ENCODE measurements at places on chromosomes 13 and 19.
A peak's percentile ranks its signal among the peaks of the same experiment; 100 is the strongest.

- DNase-seq: no peak
Measured at GRCh38 chr13:31543190-31543589, 196.1 kb upstream of the RXFP2 start.

- DNase-seq: no peak
Measured at GRCh38 chr13:113460064-113460555, 6.8 kb upstream of the ADPRHL1 start.

- no peak for DNase-seq
Measured at GRCh38 chr19:42794765-42795164, 29.3 kb upstream of the PSG8 start.

GRCh38 chr19:39913682-39914333 lies 20.6 kb downstream of the FCGBP start:
- DNase-seq: peak; percentile 35

DNA sequence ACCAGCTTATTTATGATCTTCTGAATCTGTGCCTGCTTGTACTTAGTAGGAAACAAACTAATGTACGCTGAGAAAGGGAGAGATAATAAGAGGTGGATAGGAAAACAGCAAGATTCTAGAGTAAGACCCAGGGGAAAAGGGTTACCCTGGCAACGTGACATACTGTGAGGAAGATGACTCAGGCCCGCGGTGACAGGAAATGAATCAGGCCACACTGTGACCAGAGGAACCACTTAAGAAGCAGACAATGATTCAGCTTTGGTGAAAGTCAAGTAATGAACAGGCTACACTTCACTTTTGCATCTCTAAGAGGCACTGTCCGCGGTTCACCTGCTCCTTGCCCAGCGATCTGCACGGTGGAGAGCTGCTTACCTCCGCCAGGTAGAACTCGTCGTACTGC lies 158.2 kb downstream of the NALCN start:
- DNase-seq: peak; percentile 90

DNA sequence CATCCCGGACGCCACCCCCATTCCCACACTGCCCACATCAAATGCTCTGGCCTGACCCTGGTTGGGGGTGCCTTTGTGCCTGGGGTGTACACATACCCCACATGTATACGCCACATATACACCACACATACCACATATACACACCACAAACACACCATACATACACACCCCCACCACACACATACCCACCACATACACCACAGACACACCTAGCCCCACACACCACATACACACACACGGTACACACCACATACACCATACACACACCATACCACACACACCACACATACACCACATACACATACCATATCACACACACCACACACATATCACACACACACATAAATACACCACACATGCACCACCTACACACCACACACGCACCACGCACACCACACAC lies 10.2 kb downstream of the ERFL start:
- no peak for DNase-seq

DNA sequence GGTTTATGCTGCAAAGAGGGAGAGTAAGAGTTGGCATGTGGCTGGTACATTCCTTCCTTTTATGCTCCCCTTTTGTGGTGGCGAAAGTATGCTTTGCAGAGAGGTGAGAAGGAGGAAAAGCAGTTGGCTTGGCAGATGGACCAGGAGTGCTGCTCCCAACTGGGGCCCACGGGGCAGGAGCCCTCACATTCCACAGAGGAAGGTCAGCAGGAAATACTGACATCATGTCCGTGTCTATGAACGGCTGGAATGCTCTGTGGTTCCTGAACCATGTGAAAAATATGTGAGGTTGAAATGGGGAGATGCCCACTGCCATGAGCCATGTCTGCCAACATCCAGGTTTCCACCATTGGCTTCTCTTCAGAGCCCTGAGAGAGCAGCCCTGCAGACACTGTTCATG lies 33.3 kb upstream of the GAS6 start:
- peak; percentile 100 for DNase-seq

GRCh38 chr19:14325134-14325533 lies 56.1 kb upstream of the ADGRE5 start:
- DNase-seq: no peak

- no peak for DNase-seq
Measured at GRCh38 chr13:60931858-60932546, 483.6 kb downstream of the PCDH20 start.

- no peak for DNase-seq
Measured at GRCh38 chr13:100659578-100659977, 15.0 kb downstream of the TMTC4 start.

- DNase-seq: no peak
Measured at GRCh38 chr13:110259651-110260050, 47.3 kb downstream of the COL4A1 start.

GRCh38 chr19:53945441-53945840 lies 17.3 kb upstream of the CACNG8 start:
- no peak for DNase-seq

- no peak for DNase-seq
Measured at GRCh38 chr13:111241006-111241755, 79.3 kb upstream of the TEX29 start.

DNA sequence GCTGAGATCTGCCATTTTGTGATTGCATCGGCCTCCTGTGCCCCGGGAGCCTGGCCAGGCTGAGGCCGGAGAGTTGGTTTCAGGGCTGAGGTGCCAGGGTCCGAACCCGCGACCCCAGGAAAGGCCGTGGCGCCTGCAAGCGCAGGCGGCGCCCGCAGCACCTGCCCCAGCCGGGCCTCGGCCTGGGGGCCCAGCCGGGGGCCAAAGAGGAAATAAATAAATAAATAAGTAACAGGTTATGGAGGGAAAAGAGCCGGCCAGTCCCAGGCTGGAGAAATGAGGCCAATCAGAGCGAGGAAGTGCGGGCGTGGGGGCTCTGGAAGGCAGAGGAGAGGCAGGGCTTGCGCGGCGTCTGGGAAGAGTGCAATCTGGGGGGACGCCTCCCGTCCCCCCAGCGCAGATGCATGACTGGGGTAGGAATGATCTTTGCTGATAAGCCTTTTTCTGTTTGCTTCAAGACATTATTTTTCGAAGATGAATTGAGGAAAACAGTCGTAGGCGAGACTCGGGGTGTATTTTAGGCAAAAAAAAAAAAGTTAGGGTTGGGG lies 145.6 kb upstream of the ZNF536 start:
- DNase-seq: peak; percentile 28

GRCh38 chr13:75806117-75806516 lies 170.0 kb downstream of the LMO7 start:
- no peak for DNase-seq

GRCh38 chr13:39556866-39557265 lies 46.1 kb downstream of the LHFPL6 start:
- no peak for DNase-seq

DNA sequence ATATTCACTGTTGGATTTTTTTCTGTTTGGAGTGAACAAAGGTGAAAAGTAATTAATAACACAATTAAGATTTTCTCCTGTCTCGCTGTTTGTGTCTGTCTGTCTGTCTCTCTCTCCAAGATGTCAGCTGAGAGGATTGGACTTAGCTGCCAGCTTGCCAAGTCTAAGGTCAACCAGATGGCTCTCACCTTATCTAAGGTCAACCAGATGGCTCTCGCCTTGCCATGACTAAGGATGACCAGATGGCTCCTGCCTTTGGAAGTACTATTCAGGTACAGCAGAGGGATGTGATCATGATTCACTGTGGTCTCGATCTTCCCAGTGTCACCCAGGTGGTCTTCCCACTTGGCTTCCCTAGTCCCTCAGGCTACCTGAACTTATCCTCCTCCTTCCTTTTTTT lies 1436.4 kb downstream of the UQCRFS1 start:
- no peak for DNase-seq

DNA sequence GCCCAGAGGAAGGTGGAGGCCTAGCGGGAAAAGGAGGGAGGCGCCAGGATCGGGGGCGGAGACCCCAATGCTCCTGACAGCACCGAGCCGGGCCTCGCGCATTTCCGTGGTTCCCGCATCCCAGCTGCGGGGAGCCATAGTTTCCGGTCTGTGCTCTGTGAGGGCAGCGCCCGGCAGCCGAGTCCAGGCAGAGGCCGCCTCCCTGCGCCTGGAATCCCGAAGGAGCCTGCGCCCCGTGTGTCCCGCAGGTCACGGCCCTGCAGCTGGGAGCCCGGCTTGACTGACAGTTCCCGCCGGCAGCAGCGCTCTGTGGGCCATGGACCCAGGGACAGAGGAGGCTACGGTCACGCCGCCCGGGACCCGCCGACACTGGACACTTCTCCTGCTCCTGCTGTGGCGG lies 74.6 kb upstream of the C13orf46 start:
- no peak for DNase-seq

GRCh38 chr19:10876459-10877240 lies 5.3 kb downstream of the CARM1 start:
- DNase-seq: no peak

GRCh38 chr19:1097810-1098176 lies 2.6 kb upstream of the POLR2E start:
- DNase-seq: no peak

DNA sequence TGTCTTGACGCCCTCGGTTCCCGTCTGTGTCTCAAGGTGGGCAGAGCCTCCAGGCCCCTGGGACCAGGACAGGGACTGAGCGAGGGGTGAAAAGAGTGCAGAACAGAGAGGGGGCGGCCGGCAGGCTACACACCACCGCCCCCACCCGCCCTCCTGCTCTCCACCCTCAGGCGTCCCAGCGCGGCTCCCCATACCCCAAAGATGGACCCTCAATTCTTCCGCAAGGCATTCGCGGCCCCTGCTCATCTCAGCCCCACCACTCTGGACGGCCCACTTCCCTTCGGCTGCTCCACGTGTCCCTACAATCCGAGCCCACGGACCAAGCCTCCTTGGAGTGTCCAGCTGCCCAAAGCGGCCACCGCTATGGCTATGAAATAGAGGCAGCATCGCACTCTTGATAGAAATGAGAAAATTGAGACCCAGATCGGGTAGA lies 1.8 kb downstream of the KLF16 start:
- no peak for DNase-seq

- DNase-seq: no peak
Measured at GRCh38 chr13:102227741-102228140, 174.1 kb downstream of the FGF14 start.

- no peak for DNase-seq
Measured at GRCh38 chr13:50873467-50873866, 30.0 kb upstream of the DLEU7 start.

GRCh38 chr13:79867254-79867653 lies 386.3 kb downstream of the NDFIP2 start:
- DNase-seq: peak; percentile 46

- no peak for DNase-seq
Measured at GRCh38 chr19:53994811-53995210, 3.4 kb downstream of the CACNG6 start.

DNA sequence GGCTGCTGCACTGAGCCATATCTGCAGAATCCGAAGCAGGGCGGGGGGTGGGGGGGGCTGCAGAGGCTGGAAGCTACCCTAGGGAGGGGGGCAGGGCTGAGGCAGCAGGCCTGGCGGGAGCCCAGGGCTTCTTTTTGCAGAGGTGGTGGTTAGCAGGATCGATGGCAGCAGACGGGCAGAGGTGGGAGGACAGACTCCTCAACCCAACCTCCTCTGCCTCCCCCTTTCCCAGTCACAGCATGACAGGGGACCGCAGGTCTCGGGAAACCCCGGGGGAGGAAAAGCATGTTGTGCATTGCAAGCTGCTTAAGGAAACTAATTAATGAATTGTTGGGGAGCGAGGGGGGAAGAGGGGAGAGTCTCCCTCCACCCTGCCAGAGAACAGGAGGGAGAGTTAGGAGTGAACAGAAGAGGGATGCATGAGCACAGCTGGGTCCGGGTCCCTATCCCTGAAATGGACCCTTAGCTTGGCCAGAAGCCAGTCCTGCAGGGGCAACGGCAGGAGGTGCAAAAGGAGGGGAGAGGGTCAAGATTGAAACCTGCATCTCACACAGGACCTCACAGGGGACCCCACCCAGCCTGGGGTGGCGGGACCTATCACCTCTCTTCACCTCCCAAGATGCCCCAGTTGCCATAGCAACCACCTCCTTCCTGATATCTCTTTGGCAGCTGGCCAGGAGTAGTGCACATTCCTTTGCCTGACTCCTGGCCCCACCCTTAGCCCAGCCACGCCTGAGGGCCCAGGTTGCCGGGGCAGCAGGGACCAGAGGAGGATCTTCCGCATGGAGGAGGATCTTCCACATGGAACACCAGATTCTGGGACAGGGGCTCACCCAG lies 1.8 kb downstream of the FXYD7 start:
- DNase-seq: peak; percentile 60
